Osteocyte (in vitro differentiated cells): ENCODE measurements at places on chromosomes 1 and 21. TPM values are rescaled to one million over a fixed set of nuclear protein-coding genes. Genes with fewer than 3 reads are reported as not detected.

- no peak for DNase-seq
Measured at GRCh38 chr1:206460836-206461426, 9.3 kb upstream of the IKBKE start.

The SOX13 gene
- total RNA-seq, result 11.7 and 12.5 TPM in 2 replicates

- DNase-seq, result no peak
Measured at GRCh38 chr21:36100971-36101641, 31.3 kb downstream of the CBR1 start.

GRCh38 chr1:20366463-20367115, 75.9 kb downstream of the VWA5B1 start:
- no peak for DNase-seq

The DDAH1 gene
- 40.8 and 46.8 TPM in 2 replicates for total RNA-seq

The SPRR5 gene
- total RNA-seq, result not detected in 2 replicates

DNA sequence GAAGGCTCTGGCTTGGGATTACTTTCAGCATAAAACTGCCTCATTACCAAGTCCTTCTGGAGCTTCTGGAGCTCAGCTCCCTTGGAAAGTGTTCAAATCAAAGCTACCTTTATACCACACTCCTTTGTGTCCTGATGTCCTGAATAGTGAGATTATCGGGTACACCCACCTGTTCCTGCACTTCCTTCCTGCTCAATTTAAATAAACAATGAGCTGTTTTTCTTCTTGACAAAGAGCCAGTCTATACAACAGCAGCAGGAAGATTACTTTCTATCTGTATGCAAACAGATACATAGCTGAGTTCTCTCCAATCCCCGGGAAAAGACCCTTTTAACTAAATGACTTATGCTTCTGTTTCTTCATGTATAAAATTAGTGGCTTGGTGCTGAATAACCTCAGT, 258.0 kb upstream of the FMN2 start:
- DNase-seq, result no peak

DNA sequence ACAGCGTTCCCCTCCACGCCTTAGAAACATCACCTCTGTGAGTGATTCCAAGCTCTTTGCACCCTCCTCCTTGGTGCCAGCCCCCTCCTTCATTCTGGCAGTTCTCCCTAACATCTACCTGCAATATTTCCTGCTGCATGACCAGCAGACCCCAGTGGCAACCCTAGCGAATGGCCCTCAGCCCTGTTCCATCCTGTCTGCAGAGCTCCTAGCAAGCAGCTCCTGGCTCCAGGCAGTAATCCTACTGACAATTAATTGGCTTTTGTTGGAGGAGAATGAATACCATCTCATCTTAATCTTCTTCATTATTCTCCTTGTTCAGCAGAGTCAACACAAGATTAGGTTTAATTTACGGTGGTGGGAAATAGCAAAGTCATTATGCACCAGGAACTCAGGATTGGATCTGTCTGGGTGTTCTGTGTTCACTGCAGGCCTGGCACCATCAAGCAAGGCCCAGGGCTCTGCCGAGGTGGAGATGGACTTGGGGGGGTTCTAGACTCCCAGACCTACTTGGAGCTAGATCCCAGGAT, 12.4 kb downstream of the FBXO2 start:
- no peak for DNase-seq

DNA sequence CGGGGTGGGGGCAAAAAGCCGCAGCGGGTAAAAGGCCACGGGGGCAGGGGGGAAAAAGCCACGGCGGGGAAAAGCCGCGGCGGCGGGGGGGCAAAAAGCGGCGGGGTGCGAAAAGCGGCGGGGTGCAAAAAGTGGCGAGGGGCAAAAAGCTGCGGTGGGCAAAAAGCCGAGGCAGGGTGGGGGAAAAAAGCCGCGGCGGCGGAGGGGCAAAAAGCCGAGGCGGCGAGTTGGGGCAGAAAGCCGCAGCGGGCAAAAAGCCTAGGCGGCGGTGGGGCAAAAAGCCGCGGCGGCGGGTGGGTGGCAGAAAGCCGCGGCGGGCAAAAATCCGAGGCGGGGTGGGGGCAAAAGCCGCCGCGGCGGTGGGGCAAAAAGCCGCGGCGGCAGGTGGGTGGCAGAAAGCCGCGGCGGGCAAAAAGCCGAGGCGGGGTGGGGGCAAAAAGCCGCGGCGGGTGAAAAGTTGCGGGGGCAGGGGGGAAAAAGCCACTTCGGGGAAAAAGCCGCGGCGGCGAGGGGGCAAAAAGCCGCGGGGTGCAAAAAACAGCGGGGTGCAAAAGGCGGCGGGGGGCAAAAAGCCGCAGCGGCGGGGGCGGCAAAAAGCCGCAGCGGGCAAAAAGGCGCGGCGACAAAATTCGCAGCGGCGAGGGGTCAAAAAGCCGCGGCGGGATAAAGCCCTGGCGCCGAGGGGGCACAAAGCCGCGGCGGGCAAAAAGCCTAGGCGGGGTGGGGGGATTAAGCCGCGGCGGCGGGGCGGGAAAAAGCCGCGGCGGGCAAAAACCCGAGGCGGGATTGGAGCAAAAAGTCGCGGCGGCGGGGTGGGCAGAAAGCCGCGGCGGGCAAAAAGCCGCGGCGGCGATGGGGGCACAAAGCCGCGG, 3901.2 kb downstream of the SRGAP2C start:
- peak; percentile 82 for DNase-seq

DNA sequence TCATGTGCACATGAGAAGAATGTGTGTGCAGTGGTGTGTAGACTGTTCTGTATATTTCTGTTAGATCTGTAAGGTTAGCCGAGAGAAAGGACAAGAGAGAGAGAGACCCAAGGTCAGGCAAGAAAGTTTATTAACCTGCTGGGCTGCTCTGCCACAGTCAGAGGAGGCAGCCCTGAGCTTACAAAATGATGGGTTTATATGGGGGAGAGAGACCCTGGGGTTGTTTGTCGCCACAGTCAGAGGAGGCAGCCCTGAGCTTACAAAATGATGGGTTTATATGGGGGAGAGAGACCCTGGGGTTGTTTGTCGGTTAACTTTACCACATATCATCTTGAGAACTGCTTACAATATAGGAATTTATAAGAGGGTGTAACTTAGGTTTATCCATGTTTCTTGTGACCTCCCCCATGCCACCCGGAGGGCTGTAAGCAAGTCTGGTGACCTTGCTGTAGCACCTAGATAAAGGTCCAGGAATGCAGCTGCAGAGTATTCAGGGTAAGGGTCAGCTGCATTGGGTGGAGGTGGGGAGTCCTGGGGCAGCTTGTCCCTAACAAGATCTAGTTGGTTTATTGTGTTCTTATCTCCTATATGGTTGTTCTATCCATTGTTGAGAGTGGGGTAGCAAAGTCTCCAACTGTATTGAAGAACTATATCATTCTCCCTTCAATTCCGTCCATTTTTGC, 9.3 kb upstream of the ZBTB40 start:
- DNase-seq, result no peak

DNA sequence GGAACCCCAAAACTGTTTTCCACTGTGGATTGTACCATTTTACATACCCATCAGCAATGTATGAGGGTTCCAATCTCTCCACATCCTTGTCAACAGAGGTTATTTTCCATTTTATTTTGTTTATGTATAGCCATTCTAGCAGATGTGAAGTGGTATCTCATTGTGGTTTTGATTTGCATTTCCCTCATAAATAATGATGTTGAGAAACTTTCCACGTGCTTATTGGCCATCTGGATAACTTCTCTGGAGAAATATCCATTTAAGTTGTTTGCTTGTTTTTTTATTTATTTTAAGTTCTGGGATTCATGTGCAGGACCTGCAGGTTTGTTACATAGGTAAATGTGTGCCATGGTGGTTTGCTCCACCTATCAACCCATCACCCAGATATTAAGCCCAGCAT, 280.2 kb upstream of the USP25 start:
- no peak for DNase-seq

DNA sequence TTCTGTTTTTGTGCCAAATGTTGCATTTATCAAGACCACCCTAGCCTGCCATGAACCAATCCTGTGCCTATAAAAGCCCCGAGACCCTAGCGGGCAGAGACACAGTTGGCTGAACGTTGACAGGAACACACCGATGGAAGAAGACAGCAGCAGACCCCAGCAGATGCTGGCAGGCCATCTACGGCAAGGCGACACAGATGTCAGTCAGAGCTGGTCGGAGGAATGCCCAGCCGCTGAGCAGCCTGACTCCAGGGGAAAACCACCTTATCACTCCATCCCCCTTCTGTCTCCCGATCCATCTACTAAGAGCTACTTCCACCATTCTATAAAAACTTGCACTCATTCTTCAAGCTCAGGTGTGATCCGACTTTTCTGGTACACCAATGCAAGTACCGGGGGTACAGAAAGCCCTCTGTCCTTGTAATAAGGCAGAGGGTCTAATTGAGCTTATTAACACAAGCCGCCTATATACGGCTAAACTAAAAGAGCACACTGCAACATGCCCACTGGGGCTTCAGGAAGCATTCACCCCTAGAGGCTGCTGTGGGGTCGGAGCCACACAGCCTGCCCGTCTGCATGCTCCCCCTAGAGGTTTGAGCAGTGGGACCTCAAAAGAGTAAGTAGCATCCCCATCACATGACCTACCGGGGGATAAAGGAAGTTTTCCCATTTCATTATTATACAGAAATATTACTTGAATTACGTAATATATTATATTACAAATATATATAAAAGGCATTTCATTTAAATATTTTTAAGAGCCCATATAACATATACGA, 1156.3 kb upstream of the B3GALT2 start:
- no peak for DNase-seq

The ERMAP gene
- total RNA-seq, result 13.2 and 13.8 TPM in 2 replicates

The SERTAD4 gene
- total RNA-seq, result 40.5 and 47.2 TPM in 2 replicates

DNA sequence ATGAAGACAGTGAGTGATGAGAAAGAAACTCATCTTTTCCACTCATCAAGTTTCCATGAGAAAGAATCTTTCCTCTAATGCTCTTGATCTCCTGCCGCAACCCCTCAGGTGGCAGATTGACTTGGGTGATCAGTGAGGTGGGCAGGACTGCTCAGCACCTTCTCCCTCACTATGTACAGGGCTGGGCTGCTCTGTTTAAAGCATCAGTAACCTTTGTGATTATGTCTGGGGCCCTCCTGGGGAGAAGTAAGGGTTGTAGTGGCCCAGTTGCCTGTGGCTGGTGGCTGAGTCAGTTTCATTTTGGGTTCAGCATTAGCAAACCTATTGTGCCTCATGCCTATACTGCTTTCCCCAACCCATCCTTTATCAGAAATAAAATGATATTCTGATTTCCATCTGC, 366.0 kb downstream of the TTLL7 start:
- DNase-seq, result no peak

- peak; percentile 91 for DNase-seq
Measured at GRCh38 chr1:168225476-168226190, at the start of gene SFT2D2. Gene SFT2D2, plus strand, starts transcription at chr1:168226004. Its CDS starts 76 bp downstream, at chr1:168226080.

- no peak for DNase-seq
Measured at GRCh38 chr1:180836449-180836848, 76.2 kb upstream of the KIAA1614 start.

DNA sequence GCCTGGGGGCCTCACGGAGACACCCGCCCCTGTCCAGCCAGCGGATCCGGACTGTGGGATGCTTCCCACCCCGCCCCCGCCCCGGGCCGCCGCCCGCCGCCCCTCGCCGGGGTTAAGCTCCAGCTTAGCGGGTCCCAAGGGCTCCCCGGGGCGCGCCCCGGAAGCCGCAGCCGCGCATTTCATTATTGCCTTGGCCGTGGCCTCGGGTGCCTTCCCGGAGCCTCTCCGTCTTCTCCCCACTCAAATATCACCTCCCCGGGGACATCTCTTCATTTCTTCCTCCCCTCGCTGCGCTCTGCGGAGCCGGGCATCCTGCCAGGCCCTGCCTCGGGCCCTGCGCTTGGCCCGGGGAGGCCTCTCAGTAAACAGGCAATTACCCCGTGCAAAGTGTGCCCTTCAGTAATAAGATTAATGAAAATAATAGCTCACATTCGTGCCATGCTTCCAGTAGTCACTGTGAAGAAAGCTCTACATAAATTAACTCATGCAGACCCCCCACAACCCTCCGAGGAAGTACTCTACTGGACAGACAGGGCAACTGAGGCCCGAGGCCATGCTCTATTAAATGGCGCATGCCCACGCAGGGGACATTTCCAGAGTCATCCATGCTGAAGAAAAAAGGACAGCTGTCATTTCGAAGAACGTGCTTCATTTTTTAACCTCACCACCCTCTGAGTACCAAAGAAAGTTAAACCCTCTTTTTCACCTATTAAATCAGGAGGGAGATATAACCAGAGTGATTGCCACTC, 49.9 kb upstream of the LAPTM5 start:
- DNase-seq, result peak; percentile 91

DNA sequence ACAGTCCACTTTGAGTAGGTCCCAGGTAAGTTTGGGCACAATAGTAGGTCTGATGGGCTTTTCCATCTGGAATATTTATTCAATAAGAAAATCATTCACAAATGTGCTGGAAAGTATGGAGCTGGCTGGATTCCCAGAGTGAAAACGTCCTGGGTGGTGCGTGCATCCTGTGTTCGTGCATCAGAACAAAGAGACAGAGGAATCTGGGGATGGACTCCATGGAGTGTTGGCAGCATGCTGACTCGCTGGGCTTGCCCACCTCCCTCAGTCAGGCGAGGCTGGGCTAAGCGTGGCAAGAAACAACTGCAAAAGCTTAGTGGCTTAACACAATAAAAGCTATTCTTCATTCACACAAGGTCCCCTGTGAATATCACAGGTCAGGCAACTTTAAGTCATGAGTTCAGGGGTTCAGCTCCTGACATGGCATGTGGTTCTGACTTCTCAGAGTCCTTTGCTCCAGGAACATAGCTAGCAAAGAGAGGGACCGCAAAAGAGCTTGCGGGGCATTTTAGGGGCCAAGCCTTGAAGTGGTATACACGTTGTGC, 151.6 kb upstream of the ZNF644 start:
- DNase-seq, result peak; percentile 40

DNA sequence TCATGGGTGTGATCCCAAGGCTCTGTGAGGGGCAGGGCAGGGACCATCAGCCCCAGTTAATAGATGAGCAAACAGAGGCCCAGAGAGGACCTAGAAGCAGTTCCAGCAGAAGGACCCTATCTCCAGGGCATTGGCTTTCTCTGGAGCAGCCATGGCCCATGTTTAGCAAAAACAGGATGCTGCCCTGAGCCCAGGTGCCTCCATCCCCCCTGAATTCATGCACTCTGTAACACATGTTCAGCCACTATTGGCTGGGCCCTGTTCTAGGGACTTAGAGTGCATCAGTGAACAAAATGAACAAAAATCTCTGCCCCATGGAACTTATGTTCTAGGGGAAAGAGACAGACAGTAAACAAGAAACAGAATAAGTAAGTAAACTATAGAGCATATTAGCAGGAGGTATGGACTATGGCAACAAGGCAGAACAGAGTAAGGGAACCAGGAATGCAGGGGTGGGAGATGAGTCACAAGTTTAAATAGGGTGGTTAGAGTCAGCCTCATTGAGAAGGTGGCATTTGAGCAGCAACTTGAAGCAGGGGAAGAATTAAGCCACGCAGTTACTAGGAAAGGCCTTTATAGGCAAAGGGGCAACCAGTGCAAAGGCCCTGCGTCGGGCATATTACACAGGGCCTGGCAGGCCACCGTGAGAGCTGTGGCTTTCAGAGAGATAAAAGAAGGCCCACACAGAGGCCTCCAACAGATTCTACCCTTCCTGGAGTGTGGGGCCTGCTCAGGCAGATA, 185.9 kb upstream of the EDN2 start:
- DNase-seq, result no peak
